ENCODE measurements at places on chromosomes 5 and 9. TPM values are rescaled to one million over a fixed set of nuclear protein-coding genes. Genes with fewer than 3 reads are reported as not detected.

SLC4A9 gene
- not detected for total RNA-seq

SPATA31C1 gene
- not detected for total RNA-seq

LRRC19 gene
- not detected for total RNA-seq

SLC34A3 gene
- total RNA-seq: not detected

IFNA2 gene
- total RNA-seq: not detected

KIF4B gene
- total RNA-seq: 0.29 TPM

IGIP gene
- 6.3 TPM for total RNA-seq

F2RL1 gene
- 78.1 TPM for total RNA-seq

ATP10B gene
- total RNA-seq: not detected

C9orf153 gene
- 0.27 TPM for total RNA-seq

PCDHB7 gene
- 0.40 TPM for total RNA-seq

SLC45A2 gene
- not detected for total RNA-seq

SLC6A7 gene
- total RNA-seq: not detected

OTP gene
- not detected for total RNA-seq

DOCK8 gene
- total RNA-seq: 0.80 TPM

MOB3B gene
- total RNA-seq: under 0.01 TPM

FOXD4L5 gene
- total RNA-seq: not detected

PDGFRB gene
- 1.6 TPM for total RNA-seq

TPPP gene
- total RNA-seq: 0.36 TPM

HAUS6 gene
- total RNA-seq: 49.0 TPM

SETX gene
- total RNA-seq: 85.9 TPM

INSL6 gene
- total RNA-seq: not detected

TRIM23 gene
- total RNA-seq: 14.9 TPM

ADGRV1 gene
- total RNA-seq: 0.50 TPM

IFNA13 gene
- total RNA-seq: not detected

PCDHA12 gene
- total RNA-seq: under 0.01 TPM

CNTNAP3 gene
- 90.7 TPM for total RNA-seq
